ENCODE measurements at places on chromosomes 12 and 14. TPM values are rescaled to one million over a fixed set of nuclear protein-coding genes. Genes with fewer than 3 reads are reported as not detected.

The RASSF9 gene
- 4.3 TPM for total RNA-seq

The HOXC4 gene
- not detected for total RNA-seq

The EPYC gene
- not detected for total RNA-seq

The TMEM229B gene
- total RNA-seq, result under 0.01 TPM

The UNC119B gene
- 18.0 TPM for total RNA-seq

The NFYB gene
- 13.4 TPM for total RNA-seq

The IL26 gene
- not detected for total RNA-seq

The LRFN5 gene
- total RNA-seq, result 0.10 TPM

The NOXRED1 gene
- not detected for total RNA-seq

The HECTD4 gene
- total RNA-seq, result 27.7 TPM

The TIGAR gene
- 16.3 TPM for total RNA-seq

The NOVA1 gene
- 1.3 TPM for total RNA-seq

The CLBA1 gene
- total RNA-seq, result 6.5 TPM

The CRACR2A gene
- 15.7 TPM for total RNA-seq

The ATL1 gene
- total RNA-seq, result 1.3 TPM

The ISM2 gene
- total RNA-seq, result under 0.01 TPM

The PLEKHG7 gene
- not detected for total RNA-seq

The CPNE6 gene
- total RNA-seq, result not detected

The C12orf43 gene
- 23.2 TPM for total RNA-seq

The HOXC6 gene
- not detected for total RNA-seq

The CLEC4C gene
- not detected for total RNA-seq

The PTGDR gene
- not detected for total RNA-seq
